ENCODE measurements at places on chromosomes 7 and 10.

GRCh38 chr10:132439025-132439388 is 42.0 kb downstream of the PWWP2B start:
- DNase-seq = no peak

GRCh38 chr7:129864042-129864441 is 88.7 kb downstream of the UBE2H start:
- DNase-seq = no peak

- peak; percentile 36 for DNase-seq
Measured at GRCh38 chr7:18590744-18591340, 95.3 kb downstream of the HDAC9 start.

DNA sequence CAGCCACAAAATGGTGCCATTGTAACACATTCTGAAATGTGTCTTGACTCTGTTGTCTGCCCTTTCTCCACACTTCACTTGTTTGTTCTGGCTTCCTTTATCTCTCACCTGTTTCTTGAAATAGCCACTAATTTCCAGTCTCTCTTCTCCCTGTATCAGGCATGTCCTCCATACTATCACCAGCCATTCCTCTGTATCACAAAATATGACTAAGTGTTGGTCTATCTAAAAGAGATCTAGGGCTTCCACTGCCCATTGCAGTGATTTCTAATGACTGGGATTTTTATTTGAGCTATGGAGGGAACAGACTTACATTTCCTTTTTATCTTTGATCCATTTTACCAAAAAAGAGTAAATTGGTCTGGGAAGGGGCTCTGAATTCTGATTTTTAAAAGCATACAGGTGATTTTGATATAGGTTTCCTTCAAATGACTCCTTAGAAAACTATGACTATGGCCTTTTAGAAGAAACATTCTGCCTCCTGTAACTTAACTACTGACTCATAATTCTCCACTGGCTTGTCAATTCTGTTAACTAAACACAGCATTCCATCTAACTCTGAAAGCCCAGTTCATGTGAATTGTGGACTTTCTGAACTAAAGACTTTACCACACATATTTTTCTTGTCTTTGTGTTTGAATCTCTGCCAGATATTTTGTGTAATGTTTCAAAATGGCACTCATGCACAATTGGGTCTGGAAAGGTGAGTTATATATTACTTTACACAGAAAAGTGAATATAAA is 1121.4 kb downstream of the XPNPEP1 start:
- DNase-seq = no peak

- DNase-seq = no peak
Measured at GRCh38 chr10:22259280-22259679, 41.5 kb upstream of the EBLN1 start.

DNA sequence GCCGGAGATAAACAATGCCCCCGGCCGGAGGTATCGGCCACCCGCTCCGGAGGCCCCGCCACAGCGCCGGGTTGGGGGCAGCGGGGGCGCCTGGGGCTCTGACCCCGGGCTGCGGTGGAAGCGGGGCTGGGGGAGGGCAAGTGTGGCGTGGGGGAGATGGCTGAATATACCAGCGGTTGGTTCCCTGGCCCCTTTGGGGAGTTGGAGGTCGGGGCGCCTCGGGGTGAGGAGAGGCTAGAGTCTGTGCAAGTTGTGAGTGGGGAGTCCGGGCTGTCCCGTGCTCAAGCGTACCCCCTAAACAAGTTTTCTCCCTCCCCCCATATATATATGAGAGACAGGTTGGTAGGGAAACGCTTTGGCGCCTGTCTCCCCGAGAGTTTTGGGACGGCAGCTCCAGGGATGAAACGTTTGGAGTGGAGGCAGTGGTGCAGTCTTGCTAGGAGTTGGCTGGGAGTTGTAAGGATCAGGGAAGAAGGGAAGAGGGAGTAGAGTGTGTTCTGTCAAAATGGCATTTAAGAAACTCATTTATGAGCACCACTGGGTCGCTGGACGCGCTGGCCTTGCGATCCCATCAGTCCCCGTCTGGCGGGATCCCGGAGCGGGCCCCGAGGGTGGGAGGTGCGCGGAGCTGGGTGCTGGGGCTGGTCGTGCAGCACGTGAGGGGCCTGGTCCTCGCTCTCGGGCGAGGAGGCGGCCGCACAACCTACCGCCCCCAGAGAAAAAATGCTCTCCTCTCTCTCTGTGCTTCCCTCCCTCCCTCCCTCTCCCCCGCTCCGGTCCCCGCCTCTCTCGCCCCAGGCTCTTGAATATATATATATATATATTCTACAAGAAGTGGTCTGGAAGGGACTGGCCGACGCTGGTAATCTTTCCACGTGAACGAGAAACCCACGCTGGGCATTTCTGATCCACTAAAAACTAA is 1.1 kb downstream of the TET1 start:
- DNase-seq = no peak

GRCh38 chr10:659688-660141 is 29.8 kb downstream of the DIP2C start:
- DNase-seq = no peak

GRCh38 chr7:104106108-104106905 is 101.5 kb downstream of the ORC5 start:
- no peak for DNase-seq

GRCh38 chr7:90972906-90973550 is 291.2 kb upstream of the FZD1 start:
- no peak for DNase-seq

DNA sequence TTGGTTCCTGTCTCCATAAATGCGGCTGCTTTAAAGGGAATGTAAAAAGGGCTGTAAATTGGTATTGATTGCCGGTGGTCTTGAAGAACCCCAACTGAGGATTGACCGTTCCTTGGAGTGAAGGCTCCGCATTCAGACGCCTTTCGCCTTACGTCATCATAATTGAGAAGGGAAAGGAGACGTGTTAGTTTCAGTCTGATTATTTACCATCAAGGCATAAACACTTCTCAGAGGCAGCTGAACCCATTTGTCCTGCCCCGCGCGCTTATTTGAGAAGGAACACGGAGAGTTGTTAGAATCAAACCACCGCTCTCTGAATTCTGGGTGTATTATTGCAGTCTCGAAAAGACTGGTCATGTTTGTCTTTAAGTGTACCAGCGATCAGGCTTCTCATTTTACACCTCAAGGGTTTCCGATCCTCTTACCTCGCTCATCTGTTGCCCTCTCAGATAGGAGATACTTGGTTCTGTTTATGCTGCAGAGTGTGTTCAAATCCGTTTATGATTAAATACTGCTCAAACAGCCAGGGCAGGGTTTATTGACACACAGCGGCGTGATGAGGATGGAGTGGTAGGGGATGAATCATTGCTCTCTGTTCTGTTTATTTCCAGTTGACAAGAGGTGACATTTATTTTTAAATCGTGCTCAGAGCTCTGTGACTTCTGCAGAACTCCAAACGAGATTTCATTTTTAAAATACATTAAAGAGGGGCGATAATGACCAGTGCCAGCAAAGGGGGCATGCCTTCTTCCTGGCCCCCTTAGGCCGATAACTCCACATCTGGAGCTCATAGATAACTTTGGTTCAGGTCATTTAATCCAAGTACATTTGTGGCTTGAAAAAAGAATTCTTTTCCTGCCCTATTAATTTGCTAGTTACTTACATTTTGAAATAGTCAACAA is 30.4 kb downstream of the FOXK1 start:
- no peak for DNase-seq

DNA sequence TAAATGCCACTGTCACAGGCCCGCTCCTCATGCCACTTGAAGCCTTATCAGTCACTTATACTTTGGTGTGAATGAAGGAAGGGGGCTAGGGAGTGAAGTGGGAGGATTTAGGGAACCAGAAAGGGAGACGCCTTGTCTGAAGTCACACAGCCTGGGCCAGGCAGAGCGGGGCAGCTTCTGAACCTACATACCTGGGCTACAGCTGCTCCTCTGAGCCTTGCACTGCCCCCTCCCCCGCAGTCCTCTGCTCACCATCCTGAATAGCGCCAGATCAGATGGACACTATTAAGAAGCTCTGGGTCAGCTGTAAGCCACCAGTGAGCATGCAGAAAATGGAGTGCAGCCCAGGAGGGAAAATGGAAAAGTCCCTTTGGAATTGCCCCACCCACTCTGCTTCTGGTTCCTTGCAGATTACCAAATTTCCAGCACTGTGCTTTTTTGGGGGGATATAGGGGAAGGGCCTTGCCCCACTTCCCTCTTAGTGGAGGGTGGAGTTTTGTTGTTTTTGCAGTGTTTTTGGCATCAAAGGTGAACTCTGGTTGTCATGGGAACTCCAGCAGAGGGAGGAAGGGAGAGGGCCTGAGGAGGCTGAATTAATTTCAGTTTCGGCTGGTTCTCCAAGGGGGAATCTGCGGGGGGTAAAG is 35.0 kb upstream of the ADCYAP1R1 start:
- no peak for DNase-seq

DNA sequence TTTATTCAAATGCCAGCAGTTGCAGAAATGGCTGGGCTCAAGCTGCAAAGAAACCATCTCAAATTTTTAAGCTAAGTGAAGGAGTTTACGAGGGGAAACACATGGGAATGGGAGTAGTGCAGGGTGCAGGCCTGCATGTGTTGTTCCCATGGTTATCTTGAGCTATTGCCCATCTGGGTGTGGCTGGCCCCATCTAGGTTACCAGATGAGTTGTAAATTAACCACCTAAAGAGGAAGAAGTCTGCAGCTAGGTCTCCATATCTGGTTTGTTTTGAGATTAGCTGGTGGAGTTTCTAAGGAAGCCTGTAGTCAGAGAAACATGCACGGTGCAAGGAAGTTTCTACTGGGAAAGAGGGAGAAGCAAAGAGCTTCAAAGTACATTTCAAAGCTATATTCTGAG is 23.3 kb upstream of the STEAP2 start:
- DNase-seq = no peak

GRCh38 chr10:95266674-95267095 is 24.1 kb downstream of the PDLIM1 start:
- no peak for DNase-seq

- DNase-seq = no peak
Measured at GRCh38 chr10:76681153-76681552, 956.5 kb downstream of the KCNMA1 start.

GRCh38 chr10:73876971-73877370 is 2.6 kb upstream of the CAMK2G start:
- DNase-seq = no peak

GRCh38 chr10:51861731-51862130 is 162.3 kb upstream of the CSTF2T start:
- DNase-seq = no peak

GRCh38 chr10:76453332-76453731 is 1021.9 kb downstream of the LRMDA start:
- DNase-seq = no peak

DNA sequence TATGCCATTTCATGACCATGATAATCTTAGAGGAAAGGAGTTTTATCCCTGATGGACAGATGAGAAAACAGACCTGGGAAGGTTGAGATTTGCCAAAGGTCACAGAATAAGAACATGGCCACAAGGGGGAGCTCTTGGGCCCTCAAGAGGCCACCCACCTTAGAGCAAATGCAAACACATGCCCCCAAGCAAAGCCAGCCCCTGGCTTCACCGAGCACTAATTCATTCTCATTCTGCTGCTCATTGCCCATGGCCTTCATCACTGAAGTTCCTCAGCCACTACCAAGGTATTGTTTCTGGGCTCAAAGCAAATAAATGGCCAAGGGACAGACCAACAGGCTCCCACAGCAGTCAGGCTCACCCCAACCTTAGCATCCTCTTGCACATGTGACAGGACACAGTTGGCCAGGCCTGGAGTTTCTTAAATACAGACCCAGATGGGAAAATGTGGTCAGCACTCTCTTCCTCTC is 44.2 kb downstream of the PDLIM1 start:
- peak; percentile 35 for DNase-seq

DNA sequence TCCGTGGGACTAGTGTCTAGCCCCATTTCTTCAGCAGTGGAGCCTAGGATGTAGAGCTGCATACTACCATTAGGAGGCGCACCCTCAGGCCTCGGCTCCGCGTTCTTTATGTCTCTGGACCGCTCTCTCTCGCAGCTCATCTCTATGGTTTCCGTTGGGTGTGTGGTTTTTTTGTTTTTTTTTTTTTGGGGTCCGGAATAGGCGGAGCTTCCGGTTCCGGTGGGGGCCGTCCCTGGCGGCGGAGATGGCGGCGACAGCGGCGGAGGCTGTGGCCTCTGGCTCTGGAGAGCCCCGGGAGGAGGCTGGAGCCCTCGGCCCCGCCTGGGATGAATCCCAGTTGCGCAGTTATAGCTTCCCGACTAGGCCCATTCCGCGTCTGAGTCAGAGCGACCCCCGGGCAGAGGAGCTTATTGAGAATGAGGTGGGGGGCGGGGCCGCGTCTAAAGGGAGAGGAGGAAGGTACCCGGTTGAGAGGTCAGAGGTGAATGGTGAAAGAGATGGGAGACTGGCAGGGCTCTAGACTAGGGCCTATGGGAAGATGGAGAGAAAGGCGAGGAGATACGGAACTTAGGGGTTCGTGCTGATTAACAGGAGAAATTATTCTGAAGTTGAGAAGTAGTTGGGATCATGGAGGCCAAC is at the start of gene HIF1AN:
HIF1AN (plus strand) TSS at position 229 of the 639 bp plus-strand sequence; CDS start at position 245, 16 bp downstream.
- peak; percentile 96 for DNase-seq

GRCh38 chr10:88490231-88490980 is 92.7 kb downstream of the RNLS start:
- DNase-seq = no peak

DNA sequence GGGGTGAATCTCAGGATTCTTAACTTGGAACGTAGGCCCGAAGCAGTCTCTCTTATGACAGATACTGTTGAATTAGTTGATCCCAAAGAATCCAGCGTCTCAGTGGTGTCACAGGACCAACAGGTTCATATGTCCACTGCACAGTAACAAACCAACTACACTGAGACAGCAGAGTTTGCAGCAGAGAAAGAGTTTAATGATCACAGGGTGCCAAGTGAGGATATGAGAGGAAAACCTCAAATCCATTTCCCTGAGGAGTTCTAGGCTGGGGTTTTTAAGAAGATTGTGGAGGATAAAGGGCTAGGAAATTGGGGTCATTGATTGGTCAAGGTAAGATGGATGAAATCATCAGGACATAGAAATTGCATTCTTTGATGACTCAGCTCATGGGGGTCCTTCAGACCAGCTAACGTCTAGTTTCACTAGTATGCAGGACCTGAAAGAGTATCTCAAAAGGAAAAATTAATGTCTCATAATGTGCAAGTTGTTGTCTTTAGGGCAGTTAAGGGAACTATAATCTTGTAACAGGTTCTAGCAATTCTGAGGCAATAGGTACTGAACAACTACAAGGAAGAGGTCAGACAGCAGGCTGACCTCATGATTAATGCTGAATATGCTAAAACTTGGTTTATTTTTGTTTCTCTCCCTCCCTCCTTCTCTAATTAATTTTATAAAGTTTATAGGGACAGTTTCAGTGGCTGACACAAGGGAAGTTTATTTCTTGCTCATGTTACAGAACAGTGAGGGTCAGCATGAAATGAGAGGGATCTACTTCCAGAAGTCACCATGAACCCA is 310.9 kb upstream of the NEBL start:
- DNase-seq = no peak

DNA sequence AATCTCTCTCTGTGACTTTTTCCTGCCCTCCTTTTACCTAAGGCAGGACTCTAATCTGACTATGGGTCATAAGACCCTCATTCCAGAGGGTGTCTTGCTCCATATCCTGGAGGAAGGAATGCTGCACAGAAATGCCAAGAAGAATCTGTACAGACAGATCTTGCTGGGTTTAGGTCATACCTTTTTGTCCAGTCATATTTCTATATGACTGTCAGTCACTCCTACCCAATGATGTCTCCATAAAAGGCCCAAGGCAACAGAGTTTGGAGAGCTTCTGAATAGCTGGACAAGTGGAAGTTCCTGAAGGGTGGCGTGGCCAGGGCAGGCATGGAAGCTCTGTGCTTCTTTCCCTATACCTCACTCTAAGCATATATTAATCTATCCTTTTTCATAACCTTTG is 47.5 kb downstream of the FEZF1 start:
- DNase-seq = no peak

All from globus pallidus (tissue), 1 donor.